ENCODE measurements at places on chromosomes 6 and 20.

DNA sequence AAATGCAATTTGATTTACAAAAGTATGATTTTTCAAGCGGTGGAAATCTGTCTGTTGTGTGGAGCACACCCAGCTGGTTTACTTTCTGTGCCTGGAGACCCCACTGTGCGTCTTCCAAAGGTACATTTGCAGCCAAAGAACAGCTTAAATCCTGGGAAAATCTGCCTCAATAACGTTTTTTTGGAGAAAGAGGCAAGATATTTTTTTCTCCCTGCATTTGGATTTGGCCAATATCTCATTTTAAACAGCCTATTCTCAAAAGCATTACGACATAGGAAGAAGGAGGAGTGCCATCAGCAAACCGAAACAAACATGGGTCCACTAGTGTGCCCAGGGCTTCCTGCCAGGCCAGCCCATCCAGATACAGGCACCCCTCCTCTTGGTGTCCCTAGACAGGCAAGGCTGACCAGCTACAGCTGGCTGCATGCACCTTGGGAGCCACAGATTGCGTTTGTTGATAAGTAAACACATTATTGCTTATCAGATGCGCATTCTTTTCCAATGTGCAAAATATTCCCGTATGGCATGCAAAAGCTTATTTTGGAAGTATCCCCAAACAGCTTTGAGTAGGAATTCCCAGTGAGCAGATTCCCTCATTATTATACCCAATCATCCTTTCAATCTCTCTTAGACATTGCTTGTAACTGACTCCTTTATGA is 184.5 kb upstream of the MARCKS start:
- DNase-seq = no peak

- no peak for DNase-seq
Observed at GRCh38 chr6:169805242-169805838, 53.9 kb downstream of the ERMARD start.

GRCh38 chr20:39253051-39253755 is 291.1 kb downstream of the DHX35 start:
- DNase-seq = no peak

DNA sequence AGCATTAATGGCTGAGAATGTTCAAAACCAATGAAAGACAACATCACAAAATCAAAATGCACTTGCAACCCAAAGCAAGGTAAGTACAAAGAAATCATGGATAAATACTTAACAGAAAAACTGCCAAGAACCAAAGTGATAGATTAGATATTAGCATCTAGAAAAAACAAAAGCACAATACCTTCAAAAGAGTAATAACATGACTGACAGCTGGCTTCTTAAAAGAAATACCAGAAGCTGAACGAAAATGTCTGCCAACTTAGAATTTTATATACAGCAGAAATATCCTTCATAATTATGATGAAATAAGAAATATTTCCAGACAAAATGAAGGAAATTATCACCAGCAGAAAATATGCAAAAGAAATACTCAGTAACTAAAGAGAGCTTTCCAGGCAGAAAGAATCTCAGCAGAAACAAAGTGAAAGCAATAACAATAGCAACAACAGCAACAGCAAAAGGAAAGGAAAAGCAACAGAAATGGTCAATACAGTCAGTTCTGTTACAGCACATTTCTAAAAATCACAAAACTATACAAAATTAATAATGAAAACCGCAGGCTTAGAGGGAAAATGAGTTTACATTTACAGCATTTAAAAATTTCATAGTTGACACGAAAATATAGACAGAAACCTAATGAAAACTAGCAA is 121.5 kb upstream of the MAN1A1 start:
- no peak for DNase-seq

DNA sequence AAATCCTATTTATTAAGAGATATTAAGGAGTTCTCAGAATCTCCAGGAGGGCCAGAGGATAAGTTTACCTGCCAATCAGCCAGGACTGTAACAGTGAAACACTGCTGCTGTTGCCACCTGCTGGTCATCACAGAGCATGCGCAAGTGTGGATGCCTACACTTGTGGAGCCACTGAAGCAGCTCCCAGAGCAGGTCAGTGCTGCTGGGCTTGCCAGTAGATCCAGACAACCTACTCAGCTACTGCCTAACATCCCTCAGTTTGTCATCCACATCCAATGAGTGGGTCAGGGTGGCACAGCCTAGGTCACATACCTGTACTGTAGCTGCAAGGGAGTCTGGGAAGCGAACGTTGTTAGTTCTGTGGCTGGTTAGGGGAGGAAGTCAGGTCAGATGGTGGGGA is 18.3 kb upstream of the NHSL1 start:
- peak; percentile 53 for DNase-seq

GRCh38 chr6:36957773-36958271 is 3.3 kb downstream of the PI16 start:
- DNase-seq = no peak

DNA sequence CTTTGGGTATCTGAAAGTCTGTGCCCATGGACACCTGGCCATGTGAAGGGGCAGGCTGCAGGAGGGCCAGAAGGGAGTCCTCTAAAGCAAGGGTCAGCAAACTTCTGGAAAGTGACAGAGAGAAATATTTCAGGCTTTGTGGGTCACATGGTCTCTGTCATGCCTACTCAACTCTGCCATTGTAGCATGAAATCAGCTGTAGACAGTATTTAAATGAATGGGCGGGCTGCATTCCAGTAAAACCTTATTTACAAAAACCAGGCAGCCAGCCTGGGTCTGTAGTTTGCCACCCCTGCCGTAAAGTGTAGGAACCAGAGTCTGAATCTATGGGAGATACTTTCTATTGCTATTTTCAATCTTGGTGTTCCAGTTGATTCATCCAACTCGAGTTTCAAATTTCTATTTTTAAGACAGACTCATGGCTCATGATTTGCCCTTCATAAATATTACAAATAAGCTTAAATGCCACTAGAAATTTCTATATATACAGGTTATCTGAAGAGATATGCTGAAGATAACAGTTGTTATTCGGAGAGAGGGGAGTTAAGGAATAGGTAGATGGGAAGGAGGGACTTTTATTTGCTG is 19.0 kb upstream of the ADGRF4 start:
- DNase-seq = no peak

- no peak for DNase-seq
Observed at GRCh38 chr6:129329678-129330077, 380.3 kb downstream of the ARHGAP18 start.

DNA sequence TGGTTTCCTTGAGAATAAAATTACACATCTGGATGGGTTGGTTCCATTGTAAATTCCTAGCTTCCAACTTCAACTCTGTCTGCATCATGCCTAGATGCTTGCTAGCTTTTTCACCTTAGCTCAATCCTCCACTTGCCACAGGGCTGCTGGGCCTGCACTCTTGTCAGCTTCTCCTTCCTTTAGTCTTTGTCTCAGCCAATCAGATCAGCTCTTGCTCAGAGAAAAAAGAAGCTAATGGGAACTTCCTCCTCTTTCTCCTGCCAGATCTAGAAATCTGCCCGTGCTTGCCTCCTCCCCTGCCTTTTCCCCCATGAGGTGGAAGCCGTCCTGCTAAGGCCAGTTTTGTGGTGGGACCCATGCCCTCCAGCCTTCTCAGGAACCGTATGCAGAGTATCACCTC is 18.5 kb downstream of the RAE1 start:
- no peak for DNase-seq

DNA sequence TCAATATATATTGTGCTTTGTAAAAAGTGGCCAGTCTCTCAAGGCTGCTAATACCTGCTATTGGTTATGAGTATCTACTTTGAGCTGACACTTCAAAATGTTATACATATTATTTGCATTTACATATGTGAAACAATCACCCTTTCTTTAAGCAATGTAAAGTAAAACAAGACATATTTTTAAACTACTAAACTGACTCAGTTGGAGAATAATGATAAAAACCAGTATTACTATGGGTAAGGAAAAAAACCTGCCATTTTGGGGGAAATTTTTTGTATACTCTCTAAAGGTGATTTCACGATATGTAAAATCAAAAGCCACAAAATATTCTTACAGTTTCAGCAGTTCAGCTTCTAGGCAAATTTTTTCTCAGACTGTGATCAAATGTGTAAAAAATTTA is 232.3 kb downstream of the PRL start:
- DNase-seq = no peak

DNA sequence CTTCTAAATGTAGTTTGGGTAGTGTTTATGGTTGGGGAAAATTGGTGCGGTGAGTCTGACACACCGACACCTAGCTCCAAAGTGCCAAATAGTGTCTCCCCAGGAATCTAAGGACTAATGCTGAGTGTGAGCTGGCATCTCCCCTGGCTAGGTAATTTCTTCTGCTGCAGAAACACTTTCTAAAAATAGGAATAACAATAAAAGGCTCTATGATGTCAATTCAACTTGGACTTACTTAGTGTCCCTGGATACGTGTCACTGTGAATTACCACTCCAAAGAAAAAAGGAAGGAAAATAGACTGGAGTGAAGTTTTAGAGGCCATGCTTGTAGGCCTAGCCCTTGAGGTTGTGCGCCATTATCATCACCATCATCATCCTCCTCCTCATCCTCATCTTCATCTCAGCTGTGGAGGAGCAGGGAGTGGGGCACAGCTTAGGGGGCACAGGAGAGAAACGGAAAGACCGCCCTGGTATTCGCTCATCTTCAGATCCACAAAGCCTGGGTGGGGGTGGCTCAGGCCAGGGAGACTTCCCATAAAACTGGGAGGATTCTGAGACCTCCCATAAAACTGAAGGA is 89.6 kb downstream of the TBC1D7 start:
- no peak for DNase-seq

- DNase-seq = no peak
Observed at GRCh38 chr20:49635866-49636265, 67.9 kb upstream of the PTGIS start.

DNA sequence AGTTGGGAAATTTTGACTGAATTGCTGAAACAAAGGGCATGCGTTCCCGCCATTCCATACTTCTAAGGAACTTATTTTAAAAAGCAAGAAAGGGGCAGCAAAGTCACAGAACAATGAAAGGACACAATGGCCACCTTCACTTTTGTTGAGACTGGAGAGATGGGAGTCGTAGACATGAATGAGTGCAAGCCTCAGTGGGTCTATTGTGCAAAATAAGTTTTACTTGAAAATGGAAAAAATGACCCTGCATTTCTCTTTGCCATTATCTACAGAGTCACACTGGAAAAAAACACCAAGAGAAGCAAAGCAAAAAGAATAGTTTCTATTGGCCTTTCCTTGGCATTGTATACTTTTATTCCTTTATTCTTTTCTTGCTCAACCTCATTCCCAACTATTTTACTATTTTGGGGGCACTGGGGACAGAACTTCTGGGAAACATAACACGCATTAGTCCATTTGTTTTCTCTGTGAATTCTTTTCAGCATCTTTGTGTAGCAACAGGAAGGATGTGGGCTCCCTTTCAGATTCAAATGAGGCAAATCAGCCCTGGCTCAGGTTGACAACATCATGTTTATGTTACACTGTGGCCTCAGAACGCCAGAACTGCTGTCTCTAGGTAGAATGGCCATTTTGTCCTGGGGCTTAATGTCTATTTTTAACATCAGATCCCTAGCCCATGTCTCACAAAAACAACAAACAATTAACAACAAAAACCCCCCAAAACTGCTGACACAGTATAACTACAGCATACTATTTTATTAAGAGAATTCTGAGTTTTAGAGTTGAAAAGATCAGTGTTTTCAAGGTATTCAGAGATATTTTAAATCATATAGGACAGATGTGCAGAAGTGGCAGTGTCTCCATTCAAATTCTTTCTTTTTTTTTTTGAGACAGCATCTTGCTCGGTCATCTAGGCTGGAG is 122.2 kb downstream of the FYN start:
- no peak for DNase-seq

- no peak for DNase-seq
Observed at GRCh38 chr6:167106406-167106805, 16.5 kb upstream of the CCR6 start.

DNA sequence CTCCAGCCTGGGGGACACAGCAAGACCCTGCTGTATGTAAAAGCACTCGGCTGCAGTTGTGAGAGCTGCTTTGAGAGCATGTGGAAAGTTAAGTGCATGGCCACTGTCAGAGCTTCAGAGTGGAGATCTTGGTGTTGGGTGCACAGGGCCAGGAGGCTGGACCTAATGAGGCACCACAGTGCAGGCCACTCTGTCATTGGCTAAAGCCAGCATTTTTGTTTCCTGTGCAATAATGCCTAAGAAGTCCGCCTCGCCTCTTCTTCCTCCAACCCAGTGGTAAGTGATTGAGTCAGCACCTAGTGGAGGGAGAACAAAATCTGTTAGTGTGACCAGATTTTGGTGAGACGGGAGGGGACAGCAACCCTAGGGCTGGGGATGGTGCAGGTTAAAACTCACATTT is 60.6 kb downstream of the SSR1 start:
- DNase-seq = no peak

DNA sequence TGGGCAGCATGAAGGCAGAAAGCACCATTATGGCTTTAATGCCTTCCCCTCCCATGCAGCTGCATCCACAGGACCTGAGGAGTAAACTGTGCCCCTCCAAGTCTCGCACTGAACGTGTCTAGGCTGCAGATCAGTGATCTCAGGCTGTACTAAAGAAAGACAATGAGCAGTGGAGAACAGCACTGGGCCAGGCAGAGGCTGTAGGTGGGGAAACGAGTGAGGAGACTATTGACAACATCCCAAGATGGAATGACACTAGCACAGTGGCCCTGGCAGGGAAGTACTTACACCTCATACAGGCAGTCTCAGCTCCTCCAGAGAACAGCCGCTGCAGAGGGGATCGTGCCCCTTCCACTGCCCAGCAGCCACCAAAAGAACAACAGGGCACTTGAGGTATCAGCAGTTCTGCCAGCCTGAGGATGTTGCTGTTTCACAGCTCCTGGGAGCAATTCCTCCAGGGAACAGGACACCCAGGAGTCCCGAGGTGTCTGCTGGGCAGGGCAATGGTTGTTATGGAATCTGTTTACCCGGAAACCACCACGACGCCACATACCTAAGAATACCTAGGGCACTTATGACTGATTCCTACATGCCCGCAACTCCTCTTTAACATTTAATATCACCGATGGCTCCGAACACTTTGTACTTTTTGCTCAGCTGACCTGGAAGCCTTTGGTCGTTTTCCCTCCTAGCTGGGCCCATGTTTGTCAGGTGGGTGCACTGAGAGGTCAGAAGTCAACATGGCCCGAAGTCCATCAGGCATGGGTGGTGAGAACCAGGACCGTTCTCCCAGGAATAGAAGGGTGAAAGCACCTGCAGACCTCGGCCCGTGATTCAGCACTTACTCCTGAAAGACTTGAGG is 79.1 kb downstream of the SLC22A23 start:
- DNase-seq = no peak

- DNase-seq = no peak
Observed at GRCh38 chr20:48703511-48704219, 124.1 kb downstream of the PREX1 start.

GRCh38 chr6:71481011-71481410 is 192.4 kb downstream of the OGFRL1 start:
- no peak for DNase-seq

GRCh38 chr20:16410626-16411025 is 162.6 kb downstream of the KIF16B start:
- DNase-seq = no peak

DNA sequence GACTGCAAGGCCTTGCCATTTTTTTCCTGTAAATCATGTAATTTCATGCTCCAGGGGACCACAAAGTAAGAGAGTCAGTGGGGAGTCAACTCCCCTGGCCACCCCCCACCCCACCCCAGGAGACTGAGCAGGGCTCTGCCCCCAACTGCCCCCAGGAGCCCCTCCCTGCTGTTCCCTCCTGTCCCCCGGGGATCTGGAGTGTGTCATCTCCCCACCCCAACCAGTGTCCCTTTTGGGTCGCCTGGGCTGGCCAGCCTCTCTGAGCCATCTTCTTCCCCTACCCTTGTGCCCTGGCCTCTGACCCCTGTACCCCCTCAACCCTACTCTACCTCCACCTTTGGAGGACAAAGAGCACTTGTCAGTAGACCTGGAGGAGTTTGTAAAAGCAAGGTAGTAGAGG is 29.4 kb downstream of the FOXP4 start:
- no peak for DNase-seq
